ENCODE measurements at places on chromosomes 5 and 9.

GRCh38 chr9:120741701-120742100 lies 27.4 kb upstream of the MEGF9 start:
- DNase-seq, result no peak

DNA sequence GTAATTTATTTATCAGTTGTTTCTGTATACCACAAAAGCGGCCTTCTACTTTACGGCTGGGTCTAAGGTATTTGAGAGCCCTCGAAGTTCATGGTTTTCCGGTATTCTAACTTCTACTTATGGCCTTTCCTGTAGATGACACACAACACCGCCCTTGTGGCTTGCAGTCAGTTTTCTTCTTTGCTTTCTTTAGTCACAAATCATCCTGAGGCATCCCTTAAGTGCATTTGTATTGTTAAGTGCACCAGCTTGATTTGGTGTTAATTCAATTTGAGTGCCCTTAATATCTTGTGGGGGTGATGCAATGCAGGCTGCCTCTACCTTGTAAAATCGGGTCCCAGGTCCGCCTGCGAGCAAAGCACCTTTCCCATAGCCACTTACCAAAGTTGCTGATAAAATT lies 511.9 kb downstream of the CCDC171 start:
- DNase-seq, result no peak

DNA sequence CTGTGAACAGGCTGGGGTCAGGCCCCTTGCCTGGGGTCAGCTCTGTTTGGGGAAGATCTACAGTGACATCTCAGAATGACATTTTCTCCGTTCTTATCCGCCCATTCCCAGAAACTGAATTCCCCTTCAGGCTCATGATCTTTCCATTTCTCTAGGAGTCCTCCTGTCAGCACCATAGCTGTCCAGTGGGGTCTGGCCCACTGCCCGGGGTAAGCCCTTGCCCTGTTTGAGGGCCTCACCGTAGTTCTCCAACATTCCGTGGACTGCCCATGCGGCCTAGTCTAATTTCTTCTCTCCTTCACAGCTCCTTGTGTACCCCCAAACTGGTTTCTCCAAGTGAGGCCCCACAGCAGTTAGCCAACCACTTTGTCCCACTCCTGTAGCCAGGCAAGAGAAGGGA lies 68.4 kb downstream of the ENTREP1 start:
- no peak for DNase-seq

- no peak for DNase-seq
Observed at GRCh38 chr5:91598216-91598615, 215.1 kb upstream of the ARRDC3 start.

- no peak for DNase-seq
Observed at GRCh38 chr5:103254921-103255320, 3.6 kb upstream of the MACIR start.

DNA sequence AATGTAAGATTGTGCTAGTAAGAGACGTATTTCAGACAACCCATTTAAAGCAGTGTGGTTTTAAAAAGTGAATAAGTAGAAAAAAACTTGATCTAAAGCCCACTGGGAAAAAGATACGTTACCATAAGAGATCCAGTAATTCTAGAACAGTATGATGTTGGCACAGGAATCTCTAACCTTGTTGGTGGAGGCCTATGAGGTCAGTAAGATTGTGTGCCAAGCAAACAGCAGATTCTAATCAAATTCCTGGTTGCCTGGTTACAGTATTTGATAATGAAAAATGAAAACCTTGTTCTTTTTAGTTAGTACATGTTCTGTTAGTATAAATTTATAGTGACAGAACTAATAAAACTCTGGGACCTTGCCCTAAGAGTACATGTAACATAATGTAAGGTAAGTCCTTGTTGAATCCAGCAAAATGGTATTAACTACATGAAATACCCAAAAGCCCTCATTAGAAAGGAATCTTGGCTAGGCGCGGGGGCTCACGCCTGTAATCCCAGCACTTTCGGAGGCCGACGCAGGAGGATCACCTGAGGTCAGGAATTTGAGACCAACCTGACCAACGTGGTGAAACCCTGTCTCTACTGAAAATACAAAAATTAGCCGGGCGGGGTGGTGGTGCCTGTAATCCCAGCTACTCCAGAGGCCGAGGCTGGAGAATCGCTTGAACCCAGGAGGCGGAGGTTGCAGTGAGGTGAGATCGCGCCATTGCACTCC lies 33.2 kb upstream of the DMXL1 start:
- no peak for DNase-seq

DNA sequence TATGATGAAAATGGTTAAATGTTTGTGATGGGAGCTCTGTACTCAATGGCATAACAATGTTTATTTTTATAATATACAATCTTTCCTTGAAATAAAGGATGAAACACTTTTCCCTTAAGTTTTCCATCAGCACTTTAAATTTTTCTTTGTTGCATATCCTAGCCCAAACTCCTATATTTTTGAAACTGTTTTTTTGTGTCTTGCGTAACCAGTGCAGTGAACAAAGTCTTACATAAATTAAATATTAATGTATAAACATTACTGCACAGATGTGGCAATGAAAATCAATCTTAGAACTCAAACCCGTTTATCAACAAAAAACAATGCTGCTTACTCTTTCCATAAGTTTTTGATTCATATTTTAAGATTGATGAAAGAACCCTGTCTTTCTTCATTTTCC lies 34.1 kb upstream of the IL31RA start:
- no peak for DNase-seq

DNA sequence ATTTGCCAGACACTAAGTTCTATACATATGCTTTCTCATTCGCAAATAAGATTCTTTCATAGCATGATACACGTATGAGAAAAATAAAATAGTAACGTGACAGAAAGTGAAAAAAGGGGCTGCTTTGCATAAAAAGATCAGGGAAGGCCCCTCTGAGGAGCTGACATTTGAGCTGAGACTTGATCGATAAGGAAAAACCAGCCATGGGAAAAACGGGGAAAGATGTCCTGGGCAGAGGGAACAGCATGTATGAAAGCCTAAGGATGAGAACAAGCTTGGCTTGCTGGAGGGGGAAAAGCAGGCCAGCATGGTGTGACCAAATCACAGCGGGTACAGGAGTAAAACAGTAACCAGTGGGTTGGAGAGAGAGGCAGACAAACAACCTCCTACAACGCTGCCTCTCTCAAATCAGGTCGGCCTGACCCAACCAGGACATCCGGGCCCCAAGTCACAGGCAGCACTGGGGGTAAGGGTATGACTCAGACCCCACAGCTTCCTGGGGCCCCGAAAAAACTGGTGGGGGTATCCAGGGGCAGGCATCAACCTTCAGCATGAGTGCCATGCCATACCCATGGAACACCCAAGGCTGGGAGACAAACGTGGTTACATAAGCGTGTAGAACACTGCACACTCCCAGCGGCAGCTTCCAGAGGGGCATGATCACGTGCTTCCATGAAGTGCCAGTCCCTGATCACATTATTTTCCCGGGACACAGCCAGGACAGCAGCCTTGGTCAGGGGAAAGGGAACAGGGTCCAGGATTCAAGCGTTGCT lies 2.2 kb downstream of the TNIP1 start:
- DNase-seq, result no peak

- DNase-seq, result no peak
Observed at GRCh38 chr5:74201334-74202081, 439.0 kb downstream of the ENC1 start.

- DNase-seq, result no peak
Observed at GRCh38 chr5:149611326-149611725, 30.0 kb downstream of the ARHGEF37 start.

DNA sequence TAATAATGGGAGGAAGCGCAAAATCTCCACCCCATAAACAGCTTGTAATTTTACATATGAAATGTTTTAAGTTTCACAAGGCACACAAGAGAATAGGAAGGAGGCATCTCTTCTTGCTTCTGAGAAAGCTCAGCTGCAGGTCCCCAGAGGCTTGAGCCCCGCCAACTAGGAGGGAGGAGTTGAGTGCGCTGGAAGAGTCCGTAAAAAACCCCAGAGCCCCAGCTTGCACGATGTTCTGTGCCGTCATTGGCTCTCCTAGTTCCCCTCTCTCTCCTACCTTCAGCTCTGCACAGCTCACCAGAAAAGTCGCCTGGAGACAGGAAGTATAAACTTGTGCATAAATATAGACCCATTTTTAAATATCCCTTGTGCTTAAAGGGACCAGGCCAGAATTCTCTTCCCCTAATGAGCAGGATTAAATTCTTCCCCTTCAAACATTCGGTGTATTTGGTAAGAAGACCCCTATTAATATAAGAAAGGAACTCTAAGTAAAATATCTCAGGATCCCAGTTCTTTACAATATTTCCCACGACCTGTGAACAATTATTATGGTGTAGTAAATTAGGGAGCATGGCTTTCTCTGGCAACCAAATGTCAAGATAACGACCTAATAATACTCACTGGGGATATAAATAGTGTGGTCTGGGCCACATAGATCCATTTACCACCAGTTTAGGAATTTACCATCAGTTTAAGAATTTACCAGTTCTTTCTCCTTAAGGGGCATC lies 13.7 kb downstream of the GLRX start:
- DNase-seq, result no peak

DNA sequence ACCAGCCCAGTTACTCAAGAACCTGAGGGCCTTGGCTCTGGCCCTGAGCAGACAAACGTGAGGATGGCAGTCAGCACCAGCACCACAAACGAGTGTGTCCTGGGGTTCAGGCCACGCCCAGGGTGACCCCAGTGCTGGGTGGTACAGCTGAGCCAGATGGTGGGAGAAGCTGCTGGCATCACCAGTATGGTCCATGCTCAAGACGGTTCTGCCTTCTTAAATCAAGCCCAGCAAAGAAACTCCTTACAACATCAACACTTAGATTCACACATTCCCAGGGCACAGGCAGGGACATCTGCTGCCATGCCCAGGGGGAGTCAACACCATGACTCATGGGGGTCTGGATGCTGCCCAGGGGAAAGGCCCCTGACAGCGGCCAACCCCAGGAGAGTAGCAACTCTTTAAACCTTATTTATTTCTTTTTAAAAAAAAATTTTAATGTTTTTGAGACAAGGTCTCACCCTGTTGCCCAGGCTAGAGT lies 31.3 kb downstream of the IPPK start:
- no peak for DNase-seq

- no peak for DNase-seq
Observed at GRCh38 chr5:131996210-131997025, 15.0 kb downstream of the ACSL6 start.

- no peak for DNase-seq
Observed at GRCh38 chr9:114696814-114697544, 15.0 kb upstream of the TEX48 start.

Data from H1 (cell line).